ENCODE measurements at places on chromosomes 6 and 20.

DNA sequence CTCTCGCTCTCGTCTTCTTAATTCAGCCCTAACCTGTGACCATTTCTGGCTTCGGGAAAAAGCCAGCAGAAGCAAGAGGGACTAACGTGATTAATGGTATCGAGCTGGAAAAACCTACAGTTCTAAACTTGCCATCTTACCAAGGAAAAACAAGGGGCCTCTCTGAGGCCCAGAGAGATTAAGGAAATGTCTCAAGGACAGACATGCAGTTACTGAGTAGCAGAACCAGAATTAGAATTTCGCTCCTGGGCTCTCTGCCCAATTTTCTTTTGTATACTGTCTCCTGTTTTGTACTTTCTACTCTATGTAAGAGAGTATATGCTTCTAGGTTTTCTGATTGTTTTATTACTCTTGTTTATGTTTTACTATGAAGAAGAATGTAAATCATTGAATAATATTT, 67.8 kb upstream of the LTV1 start:
- DNase-seq = no peak

DNA sequence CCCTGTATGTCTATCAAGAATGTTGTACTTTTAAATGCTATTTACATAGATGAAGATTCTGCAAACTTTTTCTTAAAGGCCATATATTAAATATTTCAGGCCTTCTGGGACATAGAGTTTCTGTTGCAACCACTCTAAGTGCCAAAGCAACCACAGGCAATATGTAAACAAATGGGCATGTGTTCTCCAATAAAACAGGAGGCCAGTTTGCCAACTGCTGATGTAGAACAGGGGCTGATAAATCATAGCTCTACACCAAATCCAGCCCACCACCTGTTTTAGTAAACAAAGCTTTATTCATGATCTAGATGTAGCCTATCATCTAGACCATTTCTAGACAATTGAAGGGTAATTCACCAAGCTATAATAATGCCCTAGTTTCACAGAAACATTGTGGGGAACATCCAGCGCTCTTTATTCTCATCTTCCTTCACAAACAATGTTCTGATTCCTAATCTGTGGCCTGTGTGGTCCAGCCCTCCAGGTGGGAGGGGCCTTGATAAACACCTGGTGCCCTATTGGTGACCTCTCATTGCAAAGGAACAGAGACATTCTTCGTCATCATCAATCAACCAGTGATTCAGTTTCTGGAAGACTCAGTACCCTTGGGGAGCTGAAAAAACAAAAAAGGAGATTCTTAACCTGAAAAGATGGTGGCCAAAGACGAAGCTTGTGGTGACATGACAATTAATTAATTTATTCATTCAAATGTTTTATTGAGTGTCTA, 80.2 kb downstream of the PREP start:
- no peak for DNase-seq

GRCh38 chr6:116925088-116925794, 48.2 kb downstream of the RFX6 start:
- DNase-seq = no peak

DNA sequence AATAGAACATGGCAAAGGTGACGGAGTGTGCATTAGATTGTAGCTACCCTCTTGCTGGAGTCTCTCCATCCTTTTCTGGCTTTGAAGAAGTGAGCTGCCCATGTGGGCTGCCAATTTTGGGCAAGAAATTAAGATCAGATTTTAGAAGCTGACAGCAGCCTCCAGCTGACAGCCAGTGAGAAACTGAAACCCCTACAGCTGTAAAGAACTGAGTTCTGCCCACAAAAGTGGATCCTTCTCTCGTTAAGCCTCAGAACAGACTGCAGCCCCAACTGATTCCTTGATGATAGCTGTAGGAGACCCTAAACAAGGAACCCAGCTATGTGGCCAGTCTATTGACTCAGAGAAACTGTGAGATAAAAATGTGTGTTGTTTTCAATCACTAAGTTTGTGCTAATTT, 134.1 kb downstream of the CD109 start:
- no peak for DNase-seq

DNA sequence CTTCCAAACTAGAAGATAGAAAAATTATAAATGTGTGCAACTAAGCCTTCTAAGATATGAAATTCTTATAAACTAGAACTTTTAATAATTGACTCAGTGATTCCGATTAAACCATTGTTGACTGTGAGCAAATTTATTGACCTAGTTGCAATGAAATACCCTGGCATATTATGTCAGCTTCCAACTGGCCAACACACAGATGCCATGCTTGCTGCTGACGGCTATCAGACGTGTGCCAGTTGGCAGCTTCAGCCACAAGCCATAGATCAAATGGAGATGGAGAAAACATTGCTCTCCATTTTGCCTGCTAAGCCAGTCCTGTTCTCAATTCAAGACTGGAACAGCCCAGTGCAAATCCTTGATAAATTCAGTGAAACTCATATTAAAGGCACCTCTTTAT, 101.7 kb upstream of the HDGFL1 start:
- no peak for DNase-seq

GRCh38 chr20:4192378-4193068, 177.2 kb upstream of the RNF24 start:
- DNase-seq = no peak

GRCh38 chr6:42424906-42425474, 26.7 kb downstream of the TRERF1 start:
- no peak for DNase-seq

- no peak for DNase-seq
These were observed 196.7 kb upstream of the CDH4 start for GRCh38 chr20:61055180-61056010.

GRCh38 chr20:41279546-41280225, 37.8 kb downstream of the ZHX3 start:
- DNase-seq = no peak

DNA sequence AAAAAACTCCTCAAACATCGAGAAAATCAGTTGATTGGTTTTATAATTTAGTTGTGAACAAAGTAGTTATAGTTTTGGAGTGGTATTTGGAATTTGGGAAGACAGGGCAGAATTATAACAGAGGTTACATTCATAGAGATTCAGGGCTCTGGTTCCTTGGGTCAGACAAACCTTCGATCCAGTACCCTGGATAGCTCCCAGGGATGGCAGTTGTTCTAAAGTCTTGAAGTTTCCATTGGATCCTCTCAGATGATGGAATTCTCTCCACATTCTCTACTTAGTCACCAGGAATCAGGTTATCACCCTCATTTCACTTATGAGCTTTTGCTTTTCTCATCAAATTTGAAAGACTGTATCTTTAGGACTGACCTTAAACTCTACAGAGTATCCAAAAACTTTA, 285.1 kb downstream of the CENPW start:
- no peak for DNase-seq

DNA sequence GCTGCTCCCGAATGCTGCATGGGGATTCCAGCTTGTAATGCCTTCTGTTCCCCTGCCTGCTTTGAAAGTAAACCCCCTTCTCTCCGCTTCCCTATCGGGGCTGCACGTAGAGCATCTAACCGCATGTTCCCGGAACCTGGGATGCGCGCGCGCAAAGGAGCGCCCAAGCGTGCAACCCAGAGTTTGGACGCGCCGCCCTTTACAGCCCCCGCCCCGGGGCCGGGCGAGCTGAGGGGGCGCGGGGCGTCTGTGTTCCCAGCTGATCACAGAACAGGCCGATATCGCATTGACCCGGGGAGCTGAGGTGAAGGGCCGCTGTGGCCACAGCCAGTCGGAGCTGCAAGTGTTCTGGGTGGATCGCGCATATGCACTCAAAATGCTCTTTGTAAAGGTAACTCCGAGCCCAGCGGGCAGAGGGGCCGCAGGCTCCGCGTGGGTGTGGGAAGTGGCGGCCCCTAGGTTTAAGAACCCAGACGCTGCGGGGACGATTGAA, 1.4 kb downstream of the LAMP5 start:
- no peak for DNase-seq

DNA sequence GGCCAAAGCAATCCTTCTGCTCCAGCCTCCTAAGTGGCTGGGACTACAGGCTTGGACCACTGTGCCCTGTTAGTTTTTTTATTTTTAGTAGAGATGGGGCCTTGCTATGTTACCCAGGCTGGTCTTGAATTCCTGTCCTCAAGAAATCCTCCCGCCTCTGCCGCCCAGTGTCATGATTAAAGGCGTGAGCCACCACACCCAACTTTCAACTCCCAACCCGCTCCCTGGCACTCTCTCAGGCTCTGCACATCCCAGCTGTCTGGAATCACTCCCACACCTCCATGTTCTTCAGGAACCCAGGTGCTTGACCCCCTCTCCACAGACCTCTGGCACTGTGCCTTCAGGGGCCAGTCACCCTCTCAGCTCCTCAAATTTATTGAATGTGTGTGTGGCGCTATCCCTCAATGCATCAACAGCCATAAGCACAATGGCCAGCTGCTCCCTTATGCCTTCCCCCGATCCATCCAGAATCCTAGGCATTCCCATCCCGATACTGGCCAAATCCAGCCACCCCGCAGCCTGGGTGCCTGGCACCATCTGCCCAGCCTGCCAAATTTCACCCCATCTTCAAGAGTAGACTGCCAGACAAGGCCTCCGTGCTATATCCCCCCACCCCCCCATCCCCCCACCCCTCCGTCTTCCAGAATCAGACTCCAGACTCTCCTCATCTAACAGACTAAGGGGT, 647 bp upstream of the POU5F1 start:
- no peak for DNase-seq

GRCh38 chr6:148166339-148166968, 176.2 kb upstream of the SASH1 start:
- DNase-seq = no peak

DNA sequence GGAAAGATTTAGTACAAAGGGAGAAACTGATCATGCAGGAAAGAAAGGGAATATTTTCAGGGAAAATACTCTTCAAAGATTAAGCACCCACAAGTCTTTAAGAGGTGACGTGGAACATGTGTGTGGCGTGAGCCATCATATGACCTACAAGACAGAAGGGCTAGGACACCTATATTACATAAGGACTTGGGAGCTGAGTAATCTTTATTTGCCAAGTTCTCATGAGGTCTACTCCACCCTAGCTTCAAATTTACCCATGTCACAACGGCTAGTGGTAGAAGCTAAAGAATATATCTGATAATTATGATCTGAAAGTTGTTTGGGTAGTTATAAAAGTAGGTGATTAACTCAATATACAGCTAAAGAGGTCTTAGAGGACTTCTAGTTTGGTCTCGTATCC, 167.8 kb downstream of the GJA10 start:
- no peak for DNase-seq

DNA sequence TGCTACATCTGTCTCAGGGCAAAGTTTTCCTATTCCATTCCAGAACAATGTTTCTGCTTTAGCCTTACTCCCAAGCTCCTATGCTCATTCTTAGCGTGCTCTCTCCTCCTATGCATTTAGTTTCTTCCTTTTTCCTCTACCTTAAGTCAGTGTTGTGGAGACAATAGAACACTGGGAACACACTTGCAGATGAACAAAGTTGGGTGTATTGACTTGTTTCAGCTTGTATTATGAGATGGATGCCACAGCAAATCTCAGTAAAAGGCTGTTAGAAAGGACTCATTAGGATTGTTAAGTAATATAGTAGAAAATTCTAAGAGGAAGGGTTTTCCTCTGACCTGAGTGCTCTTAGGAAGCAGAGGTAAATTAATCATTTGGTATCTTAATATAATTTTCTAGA, 48.4 kb downstream of the BMP5 start:
- DNase-seq = no peak

GRCh38 chr20:34389206-34389953, 26.3 kb downstream of the ITCH start:
- no peak for DNase-seq

DNA sequence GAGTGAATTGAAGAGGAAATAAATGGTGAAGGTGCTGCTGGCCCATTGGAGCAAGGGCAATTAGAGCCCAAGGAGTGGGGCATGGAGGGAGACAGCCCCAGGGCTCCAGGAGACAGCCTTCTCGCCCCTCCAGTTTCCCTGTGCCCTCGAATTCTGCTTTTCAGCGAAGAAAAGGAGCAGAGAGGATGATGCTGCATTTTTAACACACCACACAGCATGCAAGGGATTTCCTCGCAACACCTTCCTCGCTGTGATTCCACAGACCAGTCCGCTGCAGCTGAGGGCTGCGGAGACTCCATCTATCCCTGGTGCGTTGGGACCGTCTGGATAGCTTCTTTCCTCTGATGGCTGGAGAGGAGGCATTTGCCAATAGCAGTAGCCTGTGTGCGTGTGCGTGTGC, 41.7 kb downstream of the PTCHD4 start:
- no peak for DNase-seq

GRCh38 chr20:35953387-35954199, 709 bp downstream of the SCAND1 start:
- DNase-seq = peak; percentile 91

GRCh38 chr6:156650896-156651390, 126.2 kb upstream of the ARID1B start:
- DNase-seq = no peak

GRCh38 chr6:87848616-87849015, 146.6 kb upstream of the AKIRIN2 start:
- no peak for DNase-seq

DNA sequence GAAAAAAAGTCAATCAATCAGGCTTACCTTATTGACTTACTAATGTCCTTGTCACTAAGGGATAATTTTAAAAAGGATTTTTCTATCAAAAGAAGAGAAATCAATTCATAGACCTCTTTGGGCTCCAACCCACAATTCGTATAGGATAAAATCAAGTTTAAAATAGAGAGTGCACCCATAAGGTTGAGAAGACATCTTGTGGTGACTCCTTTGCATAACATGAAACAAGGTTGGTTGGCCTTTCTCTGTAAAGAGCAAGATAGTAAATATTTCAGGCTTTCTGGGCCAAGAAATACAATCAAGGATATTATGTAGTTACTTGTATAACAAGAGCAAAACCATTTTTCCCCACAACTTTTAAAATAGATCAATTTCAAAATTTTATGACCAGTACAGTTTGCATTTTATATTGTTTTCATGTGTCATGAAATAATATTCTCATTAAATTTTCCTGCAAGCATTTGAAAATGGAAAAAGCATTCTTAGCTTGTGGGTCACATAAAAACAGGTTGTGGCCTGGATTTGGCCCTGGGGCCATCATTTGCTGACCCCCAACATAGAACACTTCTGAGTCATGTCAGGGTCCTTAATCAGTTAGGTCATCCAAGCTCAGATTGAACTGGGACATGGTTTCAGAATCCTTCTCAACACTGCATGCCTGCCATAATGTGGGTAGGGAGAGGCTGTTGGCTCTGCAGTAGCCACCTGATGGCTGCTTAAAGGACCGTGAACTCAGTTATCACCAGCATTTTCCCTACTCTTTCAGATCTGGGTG, 76.7 kb downstream of the MYB start:
- DNase-seq = no peak

- DNase-seq = no peak
These were observed 4.7 kb downstream of the GABRR1 start for GRCh38 chr6:89212472-89212871.

DNA sequence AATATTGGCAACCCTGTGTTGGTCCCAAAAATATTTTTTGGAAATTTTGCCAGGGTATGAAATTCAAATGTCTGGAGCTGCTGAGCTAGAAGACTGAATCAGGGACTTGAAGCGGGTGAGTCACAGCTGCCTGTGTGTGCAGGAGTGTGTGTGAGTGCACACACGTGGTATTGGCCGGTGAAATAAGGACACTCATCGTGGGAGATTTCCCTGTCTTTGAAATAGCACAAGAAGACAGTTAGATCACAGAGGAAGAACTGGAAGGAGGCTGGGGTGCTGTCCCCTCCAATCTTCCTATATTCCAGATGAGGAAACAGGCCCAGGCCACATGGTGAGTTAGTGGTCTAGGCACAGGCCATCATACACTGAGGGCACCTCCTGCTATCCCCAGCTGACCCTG, 123.8 kb upstream of the MLN start:
- no peak for DNase-seq

All from lower leg skin (tissue), 4 donors.